Fibroblast of mammary gland (primary cell): ENCODE measurements at places on chromosomes 1 and 21.

- no peak for DNase-seq
Observed at GRCh38 chr1:198606020-198606438, 32.8 kb upstream of the PTPRC start.

DNA sequence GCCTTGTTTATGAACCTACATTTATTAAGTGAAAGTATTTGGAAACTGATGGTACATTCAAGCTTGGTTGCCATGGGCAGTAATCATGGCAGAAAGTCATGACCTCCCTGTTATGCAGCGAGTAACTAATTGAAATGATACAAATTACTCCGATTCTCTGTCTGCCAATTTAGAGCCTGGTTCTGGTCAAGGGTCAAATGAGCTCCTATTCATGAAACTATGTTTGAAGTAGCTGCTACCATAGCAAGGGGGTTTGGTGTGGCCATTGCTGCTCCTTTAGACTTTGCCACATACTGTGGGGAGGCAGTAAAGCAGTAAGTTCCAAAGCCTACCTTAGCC is 187.2 kb upstream of the FOXD3 start:
- no peak for DNase-seq

DNA sequence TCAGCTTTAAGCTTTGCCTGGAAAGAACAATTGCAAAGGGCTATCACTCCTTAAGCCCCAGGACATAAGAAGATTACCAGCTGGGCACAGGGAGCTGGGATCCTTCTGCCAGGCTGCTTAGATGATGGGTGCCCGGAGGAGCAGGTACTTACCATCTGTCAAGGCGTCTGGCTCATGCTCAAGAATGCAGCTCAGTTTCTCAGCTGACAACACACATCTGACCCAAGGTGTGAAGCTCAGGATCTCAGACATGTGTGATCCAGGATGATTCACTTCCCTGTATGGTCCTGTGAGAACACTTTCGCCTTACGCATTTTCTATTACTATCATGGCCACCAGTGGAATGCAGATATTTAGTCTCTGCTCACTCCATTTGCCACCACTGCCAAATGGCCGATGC is 14.7 kb upstream of the DISC1 start:
- DNase-seq, result no peak

DNA sequence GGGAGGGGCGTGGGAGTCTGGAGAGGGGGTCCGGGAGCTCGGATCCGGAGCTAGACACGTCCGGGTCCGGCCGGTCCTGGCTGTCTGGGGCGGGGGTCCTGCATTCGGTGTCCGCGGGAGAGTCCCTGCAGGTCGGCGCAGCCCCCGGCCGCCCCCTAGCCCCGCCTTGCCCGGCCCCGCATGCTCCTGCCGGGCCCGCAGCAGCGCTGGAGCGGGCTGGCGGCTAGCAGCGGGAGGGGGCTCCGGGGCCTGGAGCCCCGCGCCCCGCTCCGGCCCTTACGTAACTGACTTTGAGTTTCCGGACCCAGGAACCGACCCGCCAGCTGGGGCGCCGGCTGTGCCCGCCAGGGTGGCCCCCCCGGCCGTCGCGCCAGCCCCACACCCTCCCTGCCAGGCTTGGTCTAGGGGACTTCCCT is 26.9 kb upstream of the EPB41 start:
- DNase-seq, result no peak

DNA sequence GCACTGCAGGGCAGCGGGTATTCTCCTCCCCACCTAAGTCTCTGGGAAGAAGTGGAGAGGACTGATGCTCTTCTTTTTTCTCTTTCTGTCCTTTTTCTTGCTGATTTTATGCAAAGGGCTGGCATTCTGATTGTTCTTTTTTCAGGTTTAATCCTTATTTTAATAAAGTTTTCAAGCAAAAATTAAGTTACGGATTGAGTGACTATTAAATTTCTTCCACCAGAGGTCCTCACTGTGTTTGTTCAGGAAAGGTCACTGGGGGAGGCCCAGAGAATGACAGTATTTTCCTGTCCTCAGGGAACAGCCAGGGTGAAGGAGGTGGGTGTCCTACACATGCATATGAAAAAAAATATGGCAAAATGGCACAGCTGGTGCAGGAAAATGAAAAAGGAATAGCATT is 4.4 kb upstream of the ELF3 start:
- DNase-seq, result peak; percentile 37

DNA sequence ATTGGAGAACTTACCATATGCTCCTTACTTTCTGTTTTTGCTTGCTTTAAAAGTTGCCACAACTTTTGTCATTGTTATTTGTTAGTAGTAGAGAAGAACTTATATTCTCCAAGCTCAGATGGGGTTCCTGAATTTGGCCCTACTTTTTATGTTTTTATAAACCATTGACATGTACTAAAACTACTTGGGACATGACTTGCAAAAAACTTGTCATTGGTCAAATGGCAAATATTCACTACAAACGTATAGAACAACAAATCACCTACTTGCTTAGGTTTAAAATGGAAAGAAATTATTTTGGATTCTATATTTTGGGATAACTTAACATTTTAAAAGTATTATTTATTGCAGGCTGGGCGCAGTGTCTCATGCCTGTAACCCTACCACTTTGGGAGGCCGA is 32.7 kb downstream of the PIGP start:
- DNase-seq, result no peak
